ENCODE measurements at places on chromosomes 7 and 10. TPM values are rescaled to one million over a fixed set of nuclear protein-coding genes. Genes with fewer than 3 reads are reported as not detected.

The MTURN gene
- total RNA-seq, result 103 TPM

The RAB19 gene
- total RNA-seq, result 0.93 TPM

The CYREN gene
- total RNA-seq, result 39.7 TPM

The ZNF485 gene
- total RNA-seq, result 6.7 TPM

The TSPAN12 gene
- 23.3 TPM for total RNA-seq
